ENCODE measurements at places on chromosomes 11 and 22.
A peak's percentile ranks its signal among the peaks of the same experiment; 100 is the strongest.

DNA sequence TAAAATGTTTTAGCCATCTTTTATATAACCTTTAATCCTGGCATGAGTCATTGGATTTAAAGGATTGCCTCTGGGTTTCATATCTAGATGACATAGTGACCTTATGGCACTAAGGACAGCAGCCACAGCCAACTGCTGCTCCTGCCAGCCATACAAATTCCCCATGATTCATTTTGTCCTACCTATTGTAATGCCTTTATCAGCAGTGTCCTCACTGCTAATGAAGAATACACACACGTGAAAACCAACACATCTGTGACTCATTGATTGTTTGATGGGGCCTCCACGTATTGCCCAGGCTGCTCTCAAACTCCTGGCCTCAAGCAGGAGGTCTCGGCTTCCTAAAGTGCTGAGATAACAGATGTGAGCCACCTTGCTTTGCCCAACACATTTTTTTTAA, 1.8 kb downstream of the LDHAL6A start:
- no peak for DNase-seq

- no peak for DNase-seq
Observed at GRCh38 chr11:92556431-92556830, 331.8 kb downstream of the FAT3 start.

DNA sequence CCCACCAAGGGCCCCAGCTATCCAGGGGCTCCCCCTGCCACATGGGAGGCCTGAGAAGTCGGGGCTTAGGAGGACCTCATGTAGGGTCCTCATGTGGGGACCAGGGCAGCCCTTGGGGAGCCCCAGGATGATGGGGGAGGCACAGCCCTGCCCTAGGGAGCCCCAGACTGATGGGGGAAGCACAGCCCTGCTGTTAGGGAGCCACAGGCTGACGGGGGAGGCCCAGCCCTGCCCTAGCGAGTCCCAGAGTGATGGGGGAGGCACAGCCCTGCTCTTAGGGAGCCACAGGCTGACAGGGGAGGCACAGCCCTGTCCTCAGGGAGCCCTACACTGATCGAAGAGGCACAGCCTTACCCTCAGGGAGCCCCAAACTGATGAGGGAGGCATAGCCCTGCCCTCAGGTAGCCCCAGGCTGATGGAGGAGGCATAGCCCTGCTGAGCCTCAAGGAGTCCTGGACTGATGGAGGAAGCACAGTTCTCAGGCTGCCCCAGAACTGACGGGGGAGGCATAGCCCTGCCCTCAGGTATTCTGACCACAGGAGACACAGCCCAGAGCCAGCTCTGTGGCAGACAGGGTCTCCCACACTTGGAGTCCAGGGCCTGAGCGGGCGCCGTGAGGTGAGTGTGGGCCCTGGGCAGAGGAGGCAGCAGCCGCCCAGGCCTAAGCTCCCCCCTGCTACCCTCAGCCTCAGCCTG, 10.8 kb downstream of the PRR33 start:
- no peak for DNase-seq

GRCh38 chr11:123388640-123389039, 41.4 kb upstream of the GRAMD1B start:
- DNase-seq: no peak

- no peak for DNase-seq
Observed at GRCh38 chr22:41368543-41369423, 13.0 kb upstream of the TEF start.

DNA sequence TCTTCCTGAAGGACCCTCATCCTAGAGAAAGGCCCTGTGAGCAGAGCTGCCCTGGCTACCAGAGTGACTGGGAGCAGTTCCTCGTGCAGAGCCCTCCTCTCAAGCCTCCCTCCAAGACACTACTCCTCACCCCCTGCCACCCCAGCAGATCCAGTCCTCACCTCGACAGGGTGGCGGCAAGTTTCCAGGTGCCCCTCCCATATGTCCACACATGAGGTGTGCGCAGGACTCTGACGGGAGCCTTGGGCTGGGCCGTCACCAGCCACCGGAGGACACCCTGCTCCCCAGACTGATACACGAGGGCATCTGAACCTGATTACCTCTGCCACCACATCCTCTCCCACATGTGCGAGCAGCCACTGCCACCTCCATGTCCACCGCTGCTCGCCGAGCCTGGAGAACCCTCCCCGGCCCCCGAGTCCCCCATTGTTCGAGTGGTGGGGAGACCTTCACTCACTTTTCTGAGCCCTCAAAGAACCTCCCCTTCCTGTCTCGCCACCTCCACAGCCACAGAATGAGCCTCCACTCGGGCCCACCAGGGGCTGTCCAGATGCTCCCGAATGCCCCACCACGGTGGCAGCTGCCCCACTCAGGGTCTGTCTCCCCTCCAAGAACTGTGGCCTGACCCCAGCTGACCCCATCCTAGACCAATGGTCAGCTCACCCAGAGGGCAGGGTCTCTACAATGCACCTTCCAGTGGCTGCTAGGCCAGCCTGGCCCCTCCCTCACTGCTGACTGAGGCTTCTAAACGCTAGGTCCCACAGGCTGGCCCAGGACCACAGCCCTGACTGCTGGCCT, 62.5 kb downstream of the DGCR2 start:
- DNase-seq: no peak

DNA sequence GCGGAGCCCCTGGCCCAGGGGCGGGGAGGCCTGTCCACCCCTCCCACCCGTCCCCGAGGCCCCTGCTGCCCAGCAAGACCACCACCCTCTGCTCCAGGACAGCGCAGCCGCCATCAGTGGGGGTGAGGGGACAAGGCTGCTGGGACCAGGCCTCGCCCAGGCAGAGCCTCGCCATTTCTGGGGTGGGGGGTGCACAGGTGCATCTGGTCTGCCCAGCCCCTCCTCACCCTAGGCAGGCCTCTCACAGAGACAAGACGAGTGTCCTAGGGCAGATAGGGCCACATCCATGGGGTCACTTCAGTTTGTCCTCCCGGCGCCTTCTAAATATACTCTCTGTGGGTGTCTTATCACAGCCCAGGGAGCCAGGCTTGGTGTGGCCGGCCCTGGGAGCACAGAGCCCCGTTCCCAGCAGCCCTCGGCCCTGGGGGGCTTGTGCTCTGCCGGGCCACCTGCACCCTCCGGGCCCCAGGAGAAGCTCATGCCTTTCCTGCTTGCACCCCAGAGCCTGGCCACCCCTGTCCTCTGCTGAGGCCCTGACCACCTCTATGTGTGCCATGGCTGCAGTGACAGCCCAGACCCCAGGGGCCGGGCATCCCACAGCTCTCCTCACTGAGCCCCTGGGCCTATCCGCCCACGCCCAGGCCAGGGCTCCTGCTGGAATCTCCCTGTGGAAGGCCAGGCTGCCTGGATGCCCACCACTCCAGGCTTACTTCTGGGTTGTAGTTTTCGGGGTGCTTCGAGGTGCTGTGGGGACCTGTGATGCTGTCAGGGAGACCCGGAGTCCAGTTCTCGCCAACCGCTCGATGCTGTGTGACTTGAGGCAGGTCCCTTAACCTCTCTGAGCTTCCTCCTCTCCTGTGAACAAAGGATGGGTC, 70.8 kb downstream of the KCNQ1 start:
- DNase-seq: peak; percentile 0

- no peak for DNase-seq
Observed at GRCh38 chr11:83687787-83688186, 401.6 kb upstream of the CCDC90B start.

DNA sequence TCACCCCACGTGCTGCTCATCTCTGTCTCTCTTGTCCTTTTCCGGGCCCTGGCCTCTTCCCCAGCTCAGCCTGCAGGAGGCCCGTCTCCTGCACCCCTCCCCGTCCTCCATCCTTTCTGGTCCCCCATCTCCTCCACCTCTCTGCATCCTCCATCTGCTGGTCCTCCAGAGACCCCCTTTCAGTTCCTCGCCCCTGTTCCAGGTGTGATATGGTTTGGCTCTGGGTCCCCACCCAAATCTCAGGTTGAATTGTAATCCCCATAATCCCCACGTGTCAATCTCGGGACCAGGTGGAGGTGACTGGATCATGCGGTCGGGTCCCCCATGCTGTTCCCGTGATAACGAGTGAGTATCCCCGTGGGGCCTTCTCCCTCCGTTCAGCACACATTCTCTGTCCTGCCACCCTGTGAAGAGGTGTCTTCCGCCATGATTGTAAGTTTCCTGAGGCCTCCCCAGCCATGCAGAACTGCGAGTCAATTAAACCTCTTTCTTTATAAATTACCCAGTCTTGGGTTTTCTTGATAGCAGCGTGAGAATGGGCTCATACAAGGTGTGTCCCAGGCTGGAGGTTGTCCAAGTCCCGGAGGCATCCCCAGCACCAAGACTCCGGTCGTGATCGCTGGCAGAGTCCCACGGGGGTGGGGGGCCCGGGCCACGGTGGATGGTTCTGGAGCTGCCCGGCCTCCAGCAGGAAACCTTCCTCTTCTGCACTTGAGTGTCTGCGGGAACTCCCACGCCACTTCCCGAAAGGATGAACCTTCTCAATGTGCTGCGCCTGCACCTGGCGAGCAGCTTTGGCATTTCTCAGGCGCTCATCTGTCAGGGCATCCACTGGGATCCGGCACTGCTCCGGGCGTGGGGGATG, 29.0 kb upstream of the TOLLIP start:
- no peak for DNase-seq

DNA sequence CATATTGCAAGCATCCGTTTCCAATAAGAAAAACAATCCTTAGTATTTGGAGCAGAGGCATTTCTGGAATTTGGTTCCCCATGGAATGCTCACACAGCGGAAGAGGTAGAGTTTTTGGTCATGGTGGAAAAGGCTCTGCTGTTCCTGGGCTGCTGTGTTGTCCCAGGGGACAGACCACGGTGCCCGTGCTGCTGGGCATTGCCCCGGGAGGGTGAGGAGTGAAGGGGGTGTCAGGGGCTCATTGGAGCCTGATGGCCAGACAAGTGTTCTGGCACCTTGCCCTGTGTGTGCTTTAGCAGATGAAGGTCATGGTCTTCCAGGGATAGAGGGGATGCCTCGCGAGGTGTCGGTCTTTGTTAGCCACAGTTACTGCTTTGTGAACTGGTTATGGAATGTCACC, 61.2 kb downstream of the MPPED1 start:
- no peak for DNase-seq

- DNase-seq: peak; percentile 81
Observed at GRCh38 chr22:45994491-45995404, 17.8 kb upstream of the WNT7B start.

DNA sequence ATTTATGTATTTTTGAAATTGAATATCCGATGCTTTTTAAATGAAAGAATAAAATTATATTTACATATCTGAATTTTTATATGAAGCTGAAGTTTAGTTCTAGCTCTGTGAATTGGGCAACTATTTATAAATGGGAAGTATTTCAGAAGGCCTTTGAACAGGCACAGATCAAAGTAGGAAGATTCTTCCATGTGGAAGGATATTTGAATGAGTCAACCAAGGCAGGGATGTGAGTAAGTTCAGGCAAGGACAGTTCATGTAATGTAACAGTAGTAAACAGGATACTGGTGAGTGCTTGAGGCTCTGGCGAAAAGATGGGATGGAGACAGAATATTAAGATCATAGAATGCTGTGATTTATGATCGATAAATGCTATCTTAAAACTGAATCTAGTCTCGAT, 417.8 kb upstream of the CCDC179 start:
- DNase-seq: no peak

- DNase-seq: no peak
Observed at GRCh38 chr11:57338142-57338541, at the start of gene P2RX3. Gene P2RX3 (plus strand): TSS chr11:57338352. CDS start chr11:57338551, 199 bp downstream.

- peak; percentile 73 for DNase-seq
Observed at GRCh38 chr11:117426297-117426685, 98.6 kb downstream of the CEP164 start.

DNA sequence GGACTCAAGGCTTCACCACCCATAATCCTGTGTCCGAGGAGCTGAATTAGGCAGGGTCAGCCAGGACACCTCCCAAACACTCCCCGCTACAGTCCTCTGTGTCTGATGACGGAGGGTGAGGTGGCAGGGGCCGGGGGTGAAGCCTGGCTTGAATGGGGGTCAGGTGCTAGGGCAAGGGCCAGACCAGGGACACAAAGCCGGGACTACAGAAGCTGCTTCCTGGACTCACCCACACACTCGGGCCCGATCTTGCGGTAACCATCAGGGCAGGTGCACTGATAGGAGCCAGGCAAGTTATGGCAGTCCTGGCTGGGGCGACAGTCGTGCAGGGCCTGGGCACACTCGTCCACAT, 2.3 kb downstream of the EFEMP2 start:
- no peak for DNase-seq

DNA sequence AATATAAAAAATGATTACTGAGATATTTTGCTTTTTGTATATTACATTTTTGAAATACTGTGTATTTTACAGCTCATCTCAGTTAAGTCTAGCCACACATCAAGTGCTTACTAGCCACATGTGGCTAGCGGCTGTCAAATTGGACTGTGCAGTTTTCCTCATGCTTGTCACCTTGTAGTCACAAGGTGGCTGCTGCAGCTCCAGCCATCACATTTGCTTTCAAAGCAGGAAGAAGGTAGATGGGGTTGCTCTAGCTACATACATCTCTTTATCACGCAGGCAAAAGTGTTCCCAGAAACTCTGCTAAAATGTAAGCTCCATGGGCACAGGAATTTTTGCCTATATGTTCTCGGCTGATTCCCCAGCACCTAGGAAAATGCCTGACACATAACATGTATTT, 61.5 kb downstream of the MICAL2 start:
- no peak for DNase-seq

DNA sequence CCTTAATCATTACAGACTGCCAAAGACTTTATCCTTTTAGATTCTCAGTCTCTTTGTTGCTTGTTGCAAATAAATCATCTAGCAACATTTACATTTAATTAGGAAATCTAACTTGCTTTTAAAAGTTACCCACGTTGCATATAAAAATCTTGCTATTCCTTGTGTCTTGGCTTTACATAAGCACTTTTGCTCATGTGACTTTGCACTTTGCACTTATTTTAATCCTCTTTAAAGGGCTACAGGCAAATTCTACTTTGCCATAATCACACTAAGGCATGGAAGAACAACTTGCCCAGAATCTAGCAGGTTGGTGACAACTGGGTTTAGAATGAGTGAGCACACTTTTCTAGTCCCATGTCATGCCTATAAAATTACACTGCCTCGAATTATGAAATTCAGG, 25.9 kb downstream of the PRRG4 start:
- DNase-seq: no peak

- no peak for DNase-seq
Observed at GRCh38 chr22:38728871-38729796, 23.4 kb downstream of the GTPBP1 start.

GRCh38 chr11:57461841-57462489, 1.6 kb downstream of the RTN4RL2 start:
- DNase-seq: no peak

- DNase-seq: no peak
Observed at GRCh38 chr11:14773755-14774154, 118.3 kb downstream of the CYP2R1 start.

- no peak for DNase-seq
Observed at GRCh38 chr11:76426660-76427059, 18.2 kb upstream of the EMSY start.

- no peak for DNase-seq
Observed at GRCh38 chr22:35170716-35171697, 86.3 kb upstream of the HMGXB4 start.

All from activated naive CD4-positive, alpha-beta T cell treated with Interleukin-2 at 50 U/mL for 16 hours (primary cell).